Bronchus fibroblast of lung (primary cell): ENCODE measurements at places on chromosomes 5 and 9. TPM values are rescaled to one million over a fixed set of nuclear protein-coding genes. Genes with fewer than 3 reads are reported as not detected.

The INSL4 gene
- not detected in 2 replicates for total RNA-seq

The PDCD1LG2 gene
- total RNA-seq = 3.0 and 4.9 TPM in 2 replicates

The RNF183 gene
- not detected in 2 replicates for total RNA-seq

The SPATA31E1 gene
- total RNA-seq = not detected in 2 replicates

The RHOBTB3 gene
- 68.2 and 91.3 TPM in 2 replicates for total RNA-seq

The PCDHB2 gene
- 0.34 and 0.45 TPM in 2 replicates for total RNA-seq

The CHMP5 gene
- 52.2 and 66.9 TPM in 2 replicates for total RNA-seq

The SUB1 gene
- 80.1 and 141 TPM in 2 replicates for total RNA-seq

The RPS14 gene
- 3,076 and 3,106 TPM in 2 replicates for total RNA-seq

The PDGFRB gene
- 84.2 and 84.7 TPM in 2 replicates for total RNA-seq

The OR1Q1 gene
- total RNA-seq = not detected in 2 replicates

The PCDHB5 gene
- 0.84 and 0.89 TPM in 2 replicates for total RNA-seq

The HAND1 gene
- not detected in 2 replicates for total RNA-seq

The TMEFF1 gene
- 1.3 and 1.5 TPM in 2 replicates for total RNA-seq
